CD4-positive, alpha-beta T cell (primary cell): ENCODE measurements at places on chromosomes 13 and 19.

DNA sequence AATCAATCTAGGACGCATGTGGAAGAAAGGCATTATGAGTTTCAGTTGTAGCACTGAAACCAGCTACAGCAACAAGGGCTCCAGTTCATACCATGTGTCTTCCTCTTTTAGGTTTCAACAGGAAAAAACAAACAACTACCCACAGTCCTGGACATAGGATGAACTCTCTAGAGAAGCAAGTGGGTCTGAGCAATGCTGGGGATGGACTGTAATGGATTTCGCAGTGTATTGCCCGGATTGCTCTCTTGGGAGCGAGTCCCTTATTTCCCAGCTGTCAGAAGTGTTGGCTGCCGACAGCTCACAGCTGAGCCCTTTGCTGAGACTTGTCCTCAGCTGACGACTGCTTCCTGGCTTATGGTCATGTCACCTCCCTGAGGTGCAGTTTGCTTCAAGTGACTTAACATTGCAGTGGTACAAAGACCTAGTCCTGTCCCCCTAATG lies 12.1 kb upstream of the MYCBP2 start:
- DNase-seq, result no peak

- no peak for DNase-seq
Measured at GRCh38 chr13:67803118-67803517, 573.0 kb upstream of the PCDH9 start.

- no peak for DNase-seq
Measured at GRCh38 chr19:35006342-35006998, 6.3 kb downstream of the GRAMD1A start.

GRCh38 chr19:48477067-48477685 lies 8.0 kb downstream of the CYTH2 start:
- DNase-seq, result no peak

DNA sequence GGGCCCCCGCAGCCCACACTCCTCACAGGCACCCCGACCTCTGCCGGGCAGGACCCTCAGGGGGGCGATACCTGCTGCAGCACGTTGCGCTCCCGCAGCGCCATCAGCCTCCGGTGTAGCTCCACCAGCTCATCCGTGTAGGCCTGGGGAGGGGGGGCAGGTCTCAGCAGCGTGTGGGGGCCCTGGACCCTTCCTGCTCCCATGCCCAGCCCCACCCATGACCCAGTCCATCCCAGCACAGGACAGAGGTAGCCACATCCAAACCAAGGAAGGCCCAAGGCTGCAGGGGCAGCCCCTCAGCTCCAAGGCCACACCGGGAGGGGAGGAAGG lies 66.5 kb downstream of the MLLT1 start:
- no peak for DNase-seq

DNA sequence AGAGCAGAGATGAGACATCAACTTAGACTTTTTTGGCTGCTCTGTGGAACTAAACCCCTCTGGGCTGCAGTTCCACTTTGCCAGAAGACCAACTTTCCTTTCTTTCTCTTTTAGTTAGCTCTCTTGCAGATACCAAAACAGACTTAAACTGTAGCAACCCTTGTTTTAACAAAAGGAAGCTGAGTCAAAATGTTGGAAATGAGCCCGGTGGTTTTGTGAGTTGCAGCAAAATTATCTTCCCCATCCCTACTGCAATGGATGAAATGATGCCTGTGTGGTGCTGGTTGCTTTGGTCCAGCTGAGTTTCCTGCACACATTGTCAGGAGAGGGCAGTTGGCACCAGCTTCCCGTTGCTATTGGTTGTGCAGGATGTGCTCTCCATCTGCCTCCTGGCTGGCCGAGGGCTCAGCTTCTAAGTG lies 115.3 kb downstream of the LRCH1 start:
- no peak for DNase-seq

GRCh38 chr19:44617110-44617880 lies 3.9 kb downstream of the IGSF23 start:
- DNase-seq, result no peak

- DNase-seq, result no peak
Measured at GRCh38 chr13:29832761-29833298, 17.6 kb downstream of the UBL3 start.

DNA sequence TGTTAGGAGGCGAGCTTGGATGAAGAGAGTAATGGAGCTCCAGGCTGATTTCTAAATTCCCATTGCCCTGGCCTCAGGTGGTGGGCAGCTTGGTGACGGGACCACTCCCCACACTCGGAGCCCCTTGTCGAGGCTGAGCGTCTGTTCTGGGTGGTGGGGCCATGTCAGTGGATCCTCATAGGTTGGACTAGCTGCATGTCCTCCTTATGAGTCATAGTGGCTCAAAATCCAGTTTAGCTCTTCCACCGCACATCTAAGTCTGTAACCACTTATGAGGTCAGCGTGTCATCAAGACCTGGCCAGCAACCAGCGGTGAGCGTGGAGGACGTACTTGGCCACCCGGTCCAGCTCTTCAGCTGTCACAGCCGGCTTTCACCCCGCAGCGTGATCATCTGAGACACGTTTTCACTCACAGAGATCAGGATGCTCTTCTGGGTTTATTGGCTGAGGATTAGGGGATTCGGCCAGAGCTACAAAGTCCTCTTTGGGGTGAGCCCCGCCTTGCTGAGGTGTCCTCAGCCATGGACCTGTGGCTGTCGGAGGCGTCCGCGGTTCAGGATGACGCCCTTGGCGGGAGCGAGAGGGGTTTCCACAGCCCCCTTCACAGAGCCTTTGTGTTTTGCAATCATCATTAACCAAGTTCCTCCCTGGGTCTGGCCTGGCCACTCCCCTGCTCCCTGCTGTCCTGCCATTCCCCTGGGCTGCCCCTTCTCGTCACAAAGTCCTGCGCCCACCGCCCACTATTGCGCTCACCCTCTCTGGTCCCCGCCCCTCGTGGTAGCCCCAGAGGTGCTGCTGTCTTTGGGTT lies 41.9 kb downstream of the ADPRHL1 start:
- no peak for DNase-seq

DNA sequence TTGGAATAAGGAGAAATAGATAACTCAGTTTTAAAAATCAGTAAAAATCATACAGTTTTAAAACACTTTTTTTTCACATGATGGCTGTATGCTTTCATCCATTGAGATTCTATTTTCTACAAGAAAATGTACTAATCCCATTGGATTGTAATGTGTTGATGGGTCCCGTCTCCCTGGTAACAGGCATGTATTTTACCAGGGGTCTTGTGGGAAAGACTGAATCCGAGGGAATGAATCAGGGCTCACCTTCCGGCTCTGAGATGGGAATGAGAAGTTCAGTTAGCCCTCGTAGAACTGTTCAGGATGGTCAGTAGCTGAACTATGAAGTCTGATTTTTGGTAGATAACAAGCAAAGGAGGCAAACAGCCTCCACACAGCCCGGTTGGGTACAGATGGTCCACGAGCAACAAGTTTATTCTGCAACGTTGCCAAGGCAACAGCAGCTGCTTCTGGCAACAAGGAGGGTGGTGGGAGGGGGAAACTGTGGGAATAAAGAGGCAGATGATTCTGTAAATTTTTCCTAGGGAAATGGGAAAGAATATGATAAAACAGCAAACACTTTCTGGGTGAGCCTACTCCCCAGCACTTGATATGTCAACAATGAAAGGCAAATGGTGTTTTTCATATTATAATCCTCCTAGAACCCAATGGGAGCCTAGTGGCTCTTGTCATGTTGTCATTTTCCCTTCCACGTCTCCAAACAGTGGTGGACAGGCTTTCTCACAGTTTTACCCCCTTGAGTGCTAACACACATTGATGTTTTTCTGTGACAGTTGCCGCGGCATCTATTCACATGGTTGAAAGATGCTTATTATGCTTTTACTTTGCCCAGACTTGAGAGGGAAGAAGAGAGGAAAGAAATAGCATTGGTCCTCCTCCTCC lies 12.4 kb upstream of the SIAH3 start:
- DNase-seq, result no peak

- DNase-seq, result no peak
Measured at GRCh38 chr19:42124386-42124901, 7.8 kb downstream of the POU2F2 start.

- DNase-seq, result peak; percentile 68
Measured at GRCh38 chr19:40974633-40975037, 16.4 kb upstream of the CYP2B6 start.

DNA sequence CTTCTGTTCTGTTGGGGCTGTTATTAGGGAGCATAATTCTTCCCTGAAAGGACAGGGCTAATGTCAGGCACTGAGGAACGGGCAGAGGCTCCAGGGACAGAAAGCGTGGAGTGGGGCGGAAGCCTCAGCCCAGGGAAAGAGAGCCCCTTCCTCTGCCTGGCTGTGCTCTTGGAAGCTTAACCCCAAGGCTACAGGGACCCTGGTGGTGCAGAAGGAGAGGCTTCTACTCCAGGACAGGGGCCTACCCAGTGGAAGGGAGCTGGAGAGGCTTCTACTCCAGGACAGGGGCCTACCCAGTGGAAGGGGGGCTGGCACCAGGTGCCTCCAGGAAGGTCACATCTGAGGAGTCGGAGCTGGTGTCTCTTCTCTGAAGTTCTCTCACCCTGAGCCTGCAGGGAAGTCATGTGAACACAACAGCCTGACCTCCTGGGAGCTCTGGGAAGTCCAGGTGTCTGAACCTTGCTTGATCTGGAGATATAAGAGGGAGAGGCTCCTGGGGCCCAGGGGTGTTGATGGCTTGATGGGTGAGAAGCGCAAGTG lies 159.5 kb upstream of the SOX1 start:
- DNase-seq, result no peak

- no peak for DNase-seq
Measured at GRCh38 chr13:92187378-92187989, 789.1 kb downstream of the GPC5 start.

GRCh38 chr19:55365964-55366363 lies 2.9 kb upstream of the GARIN5B start:
- DNase-seq, result no peak
